ENCODE measurements at places on chromosomes 4 and X.

DNA sequence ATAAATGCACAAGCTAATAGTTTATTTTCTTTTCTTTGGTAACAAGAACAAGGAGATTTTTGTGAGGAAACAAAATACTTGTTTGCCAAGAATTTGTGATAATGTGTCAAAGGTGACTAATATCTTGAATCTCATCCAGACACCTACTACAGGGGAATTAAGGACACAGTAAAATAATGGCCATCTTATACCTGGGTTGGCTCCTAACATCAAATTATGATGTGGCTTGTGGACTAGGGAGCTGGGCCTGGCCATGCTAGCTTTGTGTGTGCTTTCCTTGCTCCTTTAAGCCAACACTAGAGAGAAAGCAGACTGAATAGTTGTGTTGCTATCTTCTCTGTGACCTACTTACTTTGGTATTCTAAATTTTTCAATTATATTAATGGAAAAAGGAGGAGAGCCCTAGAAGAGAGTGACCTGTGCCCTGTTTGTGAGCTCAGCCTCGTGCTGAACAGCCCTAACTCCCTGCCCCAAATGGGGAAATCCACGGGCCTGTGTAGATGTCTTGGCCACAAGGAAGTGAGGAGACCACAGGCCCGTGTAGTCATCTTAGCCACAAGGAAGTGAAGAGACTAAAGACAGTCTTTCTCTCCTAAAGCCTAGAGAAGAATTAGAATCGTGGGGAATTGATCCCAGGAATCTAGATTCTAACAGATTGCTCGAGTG is 23.3 kb downstream of the ARHGAP24 start:
- no peak for DNase-seq

GRCh38 chrX:3548765-3549391 is 164.6 kb downstream of the PRKX start:
- DNase-seq: no peak

GRCh38 chr4:187027272-187027671 is 303.6 kb upstream of the FAT1 start:
- DNase-seq: no peak

- no peak for DNase-seq
Measured at GRCh38 chrX:67651437-67652142, 107.8 kb downstream of the AR start.

DNA sequence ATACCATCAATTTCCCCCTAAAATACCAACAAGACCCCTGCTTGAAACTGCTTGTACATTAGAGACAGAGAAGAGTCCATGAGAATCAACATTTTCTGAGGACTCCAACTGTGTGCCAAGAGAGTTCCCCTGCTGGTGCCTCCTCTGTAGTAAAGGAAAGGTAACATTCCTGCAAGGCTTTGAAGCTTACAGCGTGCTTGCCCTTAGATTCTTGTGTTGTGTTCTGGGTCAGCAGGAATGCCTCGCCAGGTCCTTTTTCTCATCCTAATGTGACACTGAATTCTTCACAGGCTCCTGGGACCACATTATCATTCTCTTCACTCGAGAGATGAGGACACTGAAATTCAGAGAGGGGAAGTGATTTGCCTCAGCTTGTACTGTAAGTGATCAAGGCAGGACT is 9.7 kb upstream of the EOLA2 start:
- DNase-seq: no peak

DNA sequence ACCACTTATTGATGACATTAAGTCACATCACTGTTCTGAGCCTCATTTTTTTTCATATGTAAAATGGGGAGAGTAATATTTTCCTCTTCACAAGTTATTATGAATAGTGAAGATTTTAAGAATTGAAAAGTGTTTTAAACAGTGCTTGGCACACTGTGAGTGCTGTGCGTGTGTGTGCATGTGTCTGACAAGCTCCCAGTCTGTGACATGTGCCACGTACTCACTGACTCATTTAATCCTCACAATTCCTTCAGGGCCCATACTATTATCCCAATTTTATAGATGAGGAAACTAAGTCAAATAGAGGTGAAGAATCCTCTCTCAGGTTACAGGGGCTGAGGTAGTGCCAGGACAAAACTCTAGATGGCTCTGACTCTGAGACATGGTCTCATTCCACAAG is 114.1 kb upstream of the NWD2 start:
- no peak for DNase-seq

DNA sequence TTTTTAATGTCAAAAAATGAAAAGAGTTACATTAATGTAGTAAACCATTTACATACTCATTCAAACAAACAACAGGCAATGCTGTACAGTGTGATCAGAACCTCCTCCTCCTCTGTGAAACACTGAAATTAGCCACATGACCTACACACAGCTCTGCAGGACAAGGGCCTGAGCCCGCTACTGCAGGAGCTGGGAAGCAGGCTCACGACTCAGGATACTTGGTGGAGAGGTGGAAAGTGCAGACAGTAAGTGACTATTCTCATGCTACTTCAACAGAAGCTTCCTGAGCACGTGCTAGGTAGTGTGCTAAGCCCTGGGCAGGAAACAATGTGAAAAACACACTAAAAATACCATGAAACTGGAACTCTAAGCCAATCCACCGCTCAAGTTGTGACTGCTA is 56.8 kb downstream of the TAPT1 start:
- DNase-seq: no peak

GRCh38 chrX:134364711-134365110 is 95.3 kb upstream of the HPRT1 start:
- no peak for DNase-seq

GRCh38 chr4:57068237-57068981 is 41.8 kb downstream of the IGFBP7 start:
- no peak for DNase-seq

- DNase-seq: no peak
Measured at GRCh38 chr4:150855981-150856510, 159.0 kb downstream of the LRBA start.

- no peak for DNase-seq
Measured at GRCh38 chrX:6291444-6291843, 62.8 kb upstream of the NLGN4X start.

DNA sequence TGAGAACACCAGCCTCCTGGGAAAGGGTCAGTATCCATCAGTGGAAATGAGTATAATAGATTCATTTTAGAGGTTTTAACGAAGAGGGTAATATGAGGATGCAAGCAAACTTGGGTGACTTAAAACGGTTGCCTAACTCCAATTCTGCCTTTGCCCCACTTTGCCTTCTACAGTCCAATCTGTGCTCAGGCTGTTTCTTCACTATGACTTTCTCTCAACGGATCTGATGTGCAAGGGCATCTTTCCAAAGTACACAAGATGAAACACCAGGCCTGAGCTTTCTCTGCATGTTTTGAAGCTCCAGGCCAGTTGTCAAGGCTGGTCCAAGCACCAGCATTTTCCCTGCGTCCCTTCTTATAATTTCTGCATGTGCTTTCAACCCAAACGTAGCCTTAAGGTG is 68.0 kb upstream of the TMEM164 start:
- no peak for DNase-seq

Measured in stimulated activated CD4-positive, alpha-beta T cell treated with anti-CD3 and anti-CD28 coated beads, Interleukin-2, amount 100 ng/mL, for 48 hours (primary cell).